ENCODE measurements at places on chromosomes 11 and 22. TPM values are rescaled to one million over a fixed set of nuclear protein-coding genes. Genes with fewer than 3 reads are reported as not detected.
A peak's percentile ranks its signal among the peaks of the same experiment; 100 is the strongest.

DNA sequence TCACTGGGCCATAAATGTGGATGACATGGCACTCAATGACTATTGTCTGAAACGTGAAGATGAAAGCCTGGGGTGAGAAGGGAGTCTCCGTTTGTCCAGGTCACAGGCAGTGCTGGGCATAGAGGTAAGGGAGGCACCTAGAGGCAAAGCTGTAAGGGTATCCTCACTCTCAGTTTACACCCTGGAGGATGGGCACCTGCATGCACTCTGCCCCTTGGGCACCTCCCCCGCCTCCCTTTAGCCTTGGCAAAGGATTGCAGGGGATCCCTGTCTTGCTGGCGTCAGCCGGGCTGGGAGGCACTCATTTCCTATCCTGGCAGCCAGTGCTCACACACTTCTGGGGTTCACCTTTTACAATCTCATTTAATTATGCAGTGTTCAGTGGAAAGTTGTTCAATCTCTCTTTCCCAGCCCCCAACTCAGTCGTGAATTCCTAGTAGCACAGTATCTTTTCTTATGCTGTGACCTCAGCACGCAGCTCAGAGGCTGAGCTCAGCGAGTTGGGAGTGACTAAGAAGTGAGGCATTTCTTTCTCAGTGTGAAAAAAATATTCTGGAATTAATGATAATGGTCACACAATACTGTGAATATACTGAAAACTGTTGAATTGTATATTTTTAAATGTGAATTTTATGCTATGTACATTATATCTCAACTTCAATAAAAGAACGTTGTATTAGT, 866.6 kb downstream of the BRD1 start:
- no peak for DNase-seq

GRCh38 chr11:12674936-12675696, 895 bp downstream of the TEAD1 start:
- DNase-seq, result peak; percentile 81

DNA sequence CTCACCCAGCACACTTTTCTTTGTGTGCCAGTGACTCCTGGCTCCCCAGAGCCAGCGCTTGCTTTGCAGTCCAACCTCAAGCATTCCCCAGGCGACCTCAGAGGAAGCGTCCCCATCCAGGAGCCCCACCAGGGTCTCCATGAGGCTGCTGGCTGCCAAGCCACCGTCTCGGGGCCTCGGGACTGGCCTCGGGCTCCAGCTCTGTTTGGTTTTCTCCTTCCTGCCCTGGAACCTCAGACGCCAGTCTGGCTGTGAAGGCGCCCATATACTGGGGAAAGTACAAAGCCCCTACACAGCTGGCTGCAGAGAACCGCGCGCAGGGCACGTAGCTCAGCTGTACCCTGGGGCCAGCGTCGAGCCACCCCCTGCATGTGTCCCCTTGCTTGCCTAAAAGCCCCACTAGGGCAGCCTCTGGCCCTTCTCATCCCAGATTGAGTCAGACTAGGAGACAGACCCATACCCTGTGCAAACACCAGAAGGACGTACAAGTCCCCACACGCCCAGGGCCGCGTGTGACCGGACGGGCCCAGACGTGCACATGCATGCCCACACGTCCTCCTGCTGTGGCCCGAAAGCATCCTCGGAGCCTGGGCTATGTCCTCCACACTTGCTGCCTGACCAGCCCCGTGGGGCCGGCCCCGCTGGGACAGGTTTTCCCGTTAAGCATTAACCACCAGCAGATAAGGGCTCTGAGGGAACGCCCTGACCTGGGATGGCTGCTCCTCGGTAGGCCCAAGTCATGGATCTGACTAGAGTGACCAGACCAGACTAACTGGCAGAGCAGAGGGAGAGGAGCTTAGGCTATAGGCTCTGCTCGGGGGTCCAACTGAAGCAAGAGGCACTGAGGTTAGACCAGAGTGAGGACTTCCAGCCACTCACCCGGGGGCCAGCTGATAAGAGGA, 4.2 kb upstream of the SYT8 start:
- DNase-seq, result no peak

DNA sequence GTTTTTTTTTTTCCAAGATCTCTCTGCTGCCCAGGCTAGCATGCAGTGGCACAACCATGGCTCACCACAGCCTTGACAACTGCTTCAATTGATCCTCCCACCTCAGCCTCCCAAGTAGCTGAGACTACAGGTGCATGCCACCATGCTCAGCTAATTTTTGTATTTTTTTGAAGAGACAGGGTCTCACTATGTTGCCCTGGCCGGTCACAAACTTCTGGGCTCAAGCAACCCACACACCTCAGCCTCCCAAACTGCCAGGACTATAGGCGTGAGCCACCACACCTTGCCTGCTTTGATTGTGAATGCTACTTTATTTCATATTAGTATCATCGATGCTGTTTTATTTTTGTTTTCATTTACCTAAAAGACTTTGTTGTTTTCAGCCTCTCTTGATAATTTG, 81.5 kb upstream of the GNAZ start:
- DNase-seq, result no peak

DNA sequence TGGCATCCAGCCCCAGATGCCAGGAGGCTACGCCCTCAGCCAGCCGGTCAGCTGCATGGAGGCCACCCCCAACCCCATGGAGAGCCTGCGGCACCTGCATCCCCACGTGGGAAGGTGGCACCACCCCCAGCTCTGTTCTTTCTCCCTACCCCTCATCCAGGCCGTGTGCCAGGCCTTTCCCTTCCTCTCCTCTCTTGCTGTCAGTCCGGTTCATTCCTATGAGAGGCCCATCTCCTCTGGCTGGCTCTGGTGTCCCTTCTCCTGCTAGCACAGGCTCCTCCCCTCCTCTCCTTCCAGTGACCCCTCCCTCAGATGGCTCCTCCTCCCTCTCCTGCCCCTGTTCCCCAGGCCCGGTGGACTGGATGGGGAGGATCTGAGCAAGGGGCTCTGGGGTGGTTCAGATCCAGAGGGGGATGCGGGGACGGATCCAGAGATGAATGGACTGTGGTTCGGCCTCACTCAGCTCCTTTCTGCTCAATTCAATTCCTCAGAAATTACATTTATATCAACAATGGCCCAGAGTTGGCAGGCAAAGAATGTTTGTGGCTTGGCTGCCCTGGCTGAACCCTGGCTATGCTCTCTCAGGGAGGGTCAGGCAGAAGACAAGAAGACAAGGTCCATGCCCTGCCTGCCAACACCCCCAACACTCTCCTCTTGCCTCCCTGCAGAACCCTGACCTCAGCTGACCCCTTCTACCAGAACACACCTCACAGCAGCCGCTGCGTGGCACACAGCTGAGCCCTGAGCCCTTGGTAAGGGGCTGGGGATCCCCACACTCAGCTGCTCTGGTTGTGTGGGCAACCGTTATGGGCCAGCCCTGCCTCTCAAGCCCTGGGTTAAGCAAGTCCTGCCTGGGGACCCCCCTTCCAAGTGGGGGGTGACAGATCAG, 18.5 kb upstream of the LRRC10B start:
- DNase-seq, result peak; percentile 37

The OR8U1 gene
- total RNA-seq, result not detected

The IGF2 gene
- 13.4 TPM for total RNA-seq
